ENCODE measurements at places on chromosomes 1 and 21. TPM values are rescaled to one million over a fixed set of nuclear protein-coding genes. Genes with fewer than 3 reads are reported as not detected.
A peak's percentile ranks its signal among the peaks of the same experiment; 100 is the strongest.

- H3K27ac ChIP-seq, result no peak overlapping the region
- H3K27me3 ChIP-seq, result peaks cover 17% of the 10 kb centered on the region
- DNase-seq, result no peak
- no peaks in the 10 kb centered on the region for H3K36me3 ChIP-seq
- H3K4me3 ChIP-seq, result no peak overlapping the region
- peaks cover 13% of the 10 kb centered on the region for H3K4me1 ChIP-seq
These were observed 3.2 kb downstream of the GREM2 start for GRCh38 chr1:240608707-240609106.

Gene BACE2
- 48.5 TPM for total RNA-seq

DNA sequence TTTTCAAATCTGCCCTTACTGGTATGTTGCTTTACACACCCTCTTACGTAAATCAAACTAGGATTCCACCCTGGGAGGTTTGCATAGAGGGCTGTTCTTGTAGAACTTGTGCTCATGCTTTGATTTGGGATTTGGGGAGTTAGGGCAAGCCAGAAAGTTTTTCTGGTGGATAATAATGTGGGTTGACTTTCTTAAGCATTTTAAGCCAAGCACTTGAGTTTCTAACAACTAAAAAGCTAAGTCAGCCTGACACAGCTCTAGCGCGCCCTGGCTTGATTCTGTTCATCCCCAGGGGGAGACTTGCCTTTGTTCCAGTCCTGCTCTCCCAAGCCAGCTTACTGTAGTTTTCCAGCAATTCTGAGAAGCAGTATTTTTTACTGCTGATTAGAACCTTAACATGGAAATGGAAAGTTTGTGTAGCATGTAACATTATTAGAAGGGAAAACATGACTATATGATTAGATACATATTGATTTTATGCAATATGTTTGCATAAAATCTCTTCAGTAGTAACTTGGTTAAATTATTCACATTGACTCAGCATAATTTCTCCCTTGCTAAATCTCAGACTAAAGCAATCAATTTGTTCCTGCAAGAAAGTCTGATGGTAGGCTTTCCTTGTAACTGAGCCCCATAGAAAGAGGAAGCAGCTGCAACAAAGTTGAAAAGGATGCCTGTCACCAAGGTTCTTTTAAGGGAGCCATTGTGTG, 11.0 kb upstream of the PGD start:
- H3K4me1 ChIP-seq, result peaks cover 8% of the 10 kb centered on the region
- H3K4me3 ChIP-seq, result no peak overlapping the region
- H3K27ac ChIP-seq, result peak overlapping the region; percentile 11
- no peaks in the 10 kb centered on the region for H3K27me3 ChIP-seq

DNA sequence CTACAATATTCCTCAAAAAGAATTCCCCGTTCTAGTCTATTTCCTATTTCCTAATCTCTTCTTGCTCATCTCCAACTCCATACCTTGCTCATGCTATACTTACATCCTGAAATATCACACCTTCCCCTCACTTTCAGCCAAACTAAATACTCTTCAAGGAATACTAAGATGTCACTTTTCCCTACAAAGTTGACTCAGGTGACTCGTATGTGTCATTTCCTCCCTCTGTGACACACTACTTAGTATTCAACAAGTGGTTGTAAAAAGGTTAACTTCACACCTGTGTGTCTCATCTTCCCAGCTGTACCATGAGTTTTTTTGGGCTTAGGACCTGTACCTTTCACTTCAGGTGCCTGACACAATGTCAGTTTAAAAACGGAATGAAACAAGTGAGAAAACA, 81.9 kb upstream of the LBR start:
- H3K27me3 ChIP-seq, result no peaks in the 10 kb centered on the region
- DNase-seq, result no peak
- H3K27ac ChIP-seq, result no peak overlapping the region
- no peak overlapping the region for H3K4me3 ChIP-seq
- no peaks in the 10 kb centered on the region for H3K4me1 ChIP-seq
- peaks cover 21% of the 10 kb centered on the region for H3K36me3 ChIP-seq

Gene RAB7B
- 3.1 TPM for total RNA-seq

GRCh38 chr1:23524716-23525401, 6.2 kb downstream of the E2F2 start:
- H3K36me3 ChIP-seq, result no peaks in the 10 kb centered on the region
- peak overlapping the region; percentile 83 for H3K27ac ChIP-seq
- H3K27me3 ChIP-seq, result no peaks in the 10 kb centered on the region
- peaks cover 59% of the 10 kb centered on the region for H3K4me1 ChIP-seq

DNA sequence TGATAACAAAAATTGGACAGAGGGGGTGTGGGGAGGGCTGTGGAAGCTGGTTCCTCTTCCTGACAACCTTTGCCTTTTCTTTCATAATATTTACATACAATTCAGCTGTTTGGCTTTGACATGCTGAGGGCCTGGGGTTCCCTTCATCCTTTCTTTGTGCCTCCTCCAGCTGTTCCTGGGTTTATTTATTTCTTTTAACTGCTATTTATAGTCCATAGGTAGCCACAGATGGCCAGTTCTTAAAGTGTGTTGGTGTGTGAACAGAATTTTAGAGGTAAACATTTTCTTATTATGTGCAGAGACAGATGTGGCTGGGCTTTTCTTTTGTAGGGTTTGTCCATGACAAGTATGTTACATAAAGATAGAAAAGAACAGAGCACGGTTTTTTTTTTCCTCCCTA, 34.1 kb upstream of the CNIH3 start:
- no peak for DNase-seq
- no peak overlapping the region for H3K27ac ChIP-seq
- H3K27me3 ChIP-seq, result no peaks in the 10 kb centered on the region
- no peak overlapping the region for H3K4me3 ChIP-seq

Gene KIF21B
- 32.2 TPM for total RNA-seq

DNA sequence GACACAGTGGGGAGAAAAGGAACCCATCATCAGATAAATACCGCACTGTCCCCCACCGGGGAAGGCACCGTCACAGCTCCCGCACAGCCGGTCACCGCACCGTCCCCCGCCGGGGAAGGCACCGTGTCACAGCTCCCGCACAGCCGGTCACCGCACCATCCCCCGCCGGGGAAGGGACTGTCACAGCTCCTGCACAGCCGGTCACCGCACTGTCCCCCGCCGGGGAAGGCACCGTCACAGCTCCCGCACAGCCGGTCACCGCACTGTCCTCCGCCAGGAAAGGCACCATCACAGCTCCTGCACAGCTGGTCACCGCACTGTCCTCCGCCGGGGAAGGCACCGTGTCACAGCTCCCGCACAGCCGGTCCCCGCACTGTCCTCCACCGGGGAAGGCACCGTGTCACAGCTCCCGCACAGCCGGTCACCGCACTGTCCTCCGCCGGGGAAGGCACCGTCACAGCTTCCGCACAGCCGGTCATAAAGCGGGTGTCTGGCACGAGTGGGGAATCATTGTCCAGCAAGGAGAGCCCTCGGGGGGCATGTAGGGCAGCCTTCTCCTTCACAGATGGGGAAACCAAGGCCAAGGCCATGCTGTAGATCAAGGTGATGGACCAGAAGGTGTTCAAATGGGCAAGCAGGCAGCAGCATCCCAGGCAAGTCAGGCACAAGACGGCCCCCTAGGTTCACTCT, 280.1 kb downstream of the NPHP4 start:
- DNase-seq, result no peak
- no peaks in the 10 kb centered on the region for H3K4me1 ChIP-seq
- no peaks in the 10 kb centered on the region for H3K36me3 ChIP-seq
- H3K4me3 ChIP-seq, result no peak overlapping the region

DNA sequence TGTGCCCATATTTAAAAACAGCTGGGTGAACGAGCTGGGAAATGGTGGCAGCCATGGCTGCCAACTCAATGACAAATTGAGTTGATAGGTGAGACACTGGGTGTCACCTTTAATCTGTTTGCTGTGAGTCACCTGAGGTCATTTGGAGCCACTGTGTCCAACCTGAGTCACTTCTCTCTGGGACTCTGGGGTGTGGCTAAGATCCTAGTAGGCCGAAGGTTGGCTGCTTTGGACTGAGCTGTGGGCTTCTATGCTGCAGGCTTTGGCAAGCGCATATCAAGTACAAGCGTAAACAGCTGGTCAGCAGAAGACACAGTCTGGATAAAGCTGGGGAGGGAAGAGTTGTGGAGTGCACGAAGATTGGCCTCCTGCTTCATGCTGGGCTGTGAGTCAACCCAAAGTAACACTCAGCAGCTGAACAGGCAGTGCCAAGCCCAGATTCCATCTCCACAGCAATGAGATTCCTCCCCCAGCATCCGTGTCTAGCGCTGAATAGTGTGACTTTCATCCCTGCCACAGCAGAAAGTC, 24.0 kb downstream of the TEX35 start:
- peak; percentile 42 for DNase-seq
- H3K4me3 ChIP-seq, result no peak overlapping the region
- H3K27ac ChIP-seq, result no peak overlapping the region
- no peaks in the 10 kb centered on the region for H3K27me3 ChIP-seq

DNA sequence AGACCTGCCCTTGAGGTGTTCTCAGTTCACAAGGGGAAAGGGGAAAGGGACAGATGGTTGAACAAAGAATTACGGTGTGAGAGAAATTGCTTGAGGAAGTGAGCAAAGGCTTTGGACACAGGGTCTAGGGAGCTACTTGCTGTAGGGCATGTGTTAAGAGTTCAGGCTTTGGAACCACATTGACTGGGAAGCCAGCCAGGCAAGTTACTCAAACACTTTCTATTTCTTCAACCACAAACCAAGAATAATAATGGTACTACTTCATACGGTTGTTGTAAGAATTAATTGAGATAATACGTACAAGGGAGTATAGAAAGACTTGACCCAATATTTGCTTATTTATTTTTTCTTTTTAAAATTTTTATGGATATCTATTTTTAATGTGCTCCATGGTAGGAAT, 26.6 kb downstream of the AK4 start:
- no peak overlapping the region for H3K27ac ChIP-seq
- H3K4me3 ChIP-seq, result no peak overlapping the region
- H3K36me3 ChIP-seq, result no peaks in the 10 kb centered on the region
- H3K4me1 ChIP-seq, result no peaks in the 10 kb centered on the region

DNA sequence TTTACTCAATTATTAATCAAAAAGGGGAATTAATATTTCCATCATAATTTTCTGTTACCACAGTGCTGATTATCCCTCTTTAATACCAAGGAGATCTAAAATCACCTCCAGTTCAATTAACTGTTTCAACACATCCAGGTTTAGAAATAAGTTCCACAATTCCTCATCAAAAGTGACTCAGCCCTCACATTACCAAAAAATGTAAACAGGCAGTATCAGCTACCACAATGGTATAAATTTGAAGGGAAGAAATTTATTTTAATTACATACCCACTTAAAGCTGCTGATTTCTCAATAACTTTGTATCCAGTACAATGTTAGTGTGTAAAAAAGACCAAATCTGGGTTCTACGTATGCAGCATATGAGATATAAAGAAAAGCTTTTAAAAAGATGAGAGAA, 51.9 kb downstream of the EIF4G3 start:
- no peak overlapping the region for H3K4me3 ChIP-seq
- H3K36me3 ChIP-seq, result peaks cover 51% of the 10 kb centered on the region
- H3K27me3 ChIP-seq, result no peaks in the 10 kb centered on the region

DNA sequence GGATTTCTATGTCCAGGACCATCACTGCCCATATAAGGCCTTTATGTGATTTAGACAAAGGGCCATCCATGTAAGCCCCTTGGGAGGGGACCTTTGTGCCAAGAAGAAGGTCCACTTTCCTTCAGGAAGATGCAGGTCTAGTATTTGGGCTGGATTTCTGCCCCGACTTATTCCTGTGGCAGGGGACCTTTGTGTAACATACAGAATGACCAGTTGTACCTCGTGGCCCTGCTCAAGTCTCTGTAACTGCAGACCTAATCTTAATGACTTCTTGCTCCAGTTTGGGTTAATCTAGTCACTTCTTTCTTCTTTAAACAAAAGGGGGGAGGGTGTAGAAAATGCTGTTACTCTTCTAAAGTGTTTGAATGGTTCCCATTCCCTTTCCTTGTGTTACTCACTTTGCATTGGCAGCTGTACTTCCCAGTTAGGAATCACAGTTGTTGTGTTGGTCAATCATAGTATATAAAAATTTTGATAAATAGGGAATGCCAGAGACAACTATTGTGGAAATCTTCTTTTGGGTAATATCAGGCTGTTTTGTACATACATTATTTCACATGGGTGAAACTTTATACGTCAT, 54.2 kb downstream of the MIGA1 start:
- peak overlapping the region; percentile 56 for H3K27ac ChIP-seq
- no peak for DNase-seq
- no peaks in the 10 kb centered on the region for H3K4me1 ChIP-seq
- H3K36me3 ChIP-seq, result no peaks in the 10 kb centered on the region
- H3K27me3 ChIP-seq, result no peaks in the 10 kb centered on the region
- no peak overlapping the region for H3K4me3 ChIP-seq

Gene LENEP
- total RNA-seq, result not detected

DNA sequence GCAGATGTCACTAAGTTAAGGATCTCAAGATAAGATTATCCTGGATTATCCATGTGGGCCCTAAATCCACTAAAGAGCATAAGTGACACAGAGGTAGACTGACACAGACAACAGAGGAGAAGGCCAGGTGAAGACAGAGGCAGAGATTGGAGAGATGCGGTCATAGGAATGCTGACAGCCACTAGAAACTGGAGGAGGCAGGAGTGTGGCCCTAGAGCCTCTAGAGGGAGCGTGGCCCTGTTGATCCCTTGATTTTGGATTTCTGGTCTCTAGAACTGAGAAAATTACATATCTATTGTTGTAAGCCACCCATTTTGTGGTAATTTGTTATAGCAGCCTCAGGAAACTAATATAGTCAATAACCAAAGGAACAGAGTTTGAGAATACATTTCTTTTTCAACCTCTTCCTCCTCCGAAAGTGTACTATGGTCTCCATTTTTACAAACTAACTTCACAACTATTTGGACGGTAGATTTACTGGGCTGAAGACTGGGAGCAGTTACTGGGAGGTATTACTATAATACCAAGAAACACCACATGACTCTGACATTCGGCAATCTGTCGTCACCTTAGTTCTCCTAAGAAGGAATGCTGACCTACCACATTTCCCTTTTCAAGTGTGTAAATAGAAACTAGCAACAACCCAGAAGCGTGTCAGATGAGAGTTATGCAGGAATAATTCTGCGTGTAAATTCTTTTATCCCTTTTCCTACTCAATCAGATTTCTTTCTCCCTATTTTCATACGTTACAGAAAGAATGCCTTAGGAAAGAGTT, 116.0 kb upstream of the ZNHIT6 start:
- DNase-seq, result no peak
- no peaks in the 10 kb centered on the region for H3K36me3 ChIP-seq
- no peaks in the 10 kb centered on the region for H3K27me3 ChIP-seq
- no peak overlapping the region for H3K27ac ChIP-seq
- H3K4me3 ChIP-seq, result no peak overlapping the region

GRCh38 chr21:35102488-35103371, 53.6 kb upstream of the RUNX1 start:
- H3K27ac ChIP-seq, result no peak overlapping the region
- H3K4me3 ChIP-seq, result no peak overlapping the region
- peaks cover 15% of the 10 kb centered on the region for H3K4me1 ChIP-seq
- no peaks in the 10 kb centered on the region for H3K27me3 ChIP-seq
- DNase-seq, result peak; percentile 79
- no peaks in the 10 kb centered on the region for H3K36me3 ChIP-seq

Gene LIPI
- not detected for total RNA-seq

DNA sequence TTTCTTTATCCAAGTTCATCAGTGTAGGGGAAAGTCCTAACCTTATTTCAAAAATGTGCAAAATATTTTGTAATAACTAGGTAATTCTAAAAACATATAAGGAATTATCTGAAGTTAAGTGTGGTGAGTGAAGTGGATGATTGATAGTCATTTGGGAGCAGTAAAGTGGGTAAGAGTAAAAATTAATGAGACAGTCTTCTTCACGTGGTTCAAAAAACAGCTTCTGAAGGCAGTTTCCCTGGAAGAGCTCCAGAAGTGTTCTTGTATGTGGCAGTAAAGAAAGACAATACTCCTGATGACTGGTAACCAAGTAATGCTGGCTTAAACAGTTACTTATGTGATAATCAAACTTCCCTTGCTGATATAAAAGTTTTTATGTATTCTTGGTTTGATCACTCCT, 50.3 kb downstream of the LEPR start:
- no peaks in the 10 kb centered on the region for H3K36me3 ChIP-seq
- no peak overlapping the region for H3K4me3 ChIP-seq
- H3K27ac ChIP-seq, result no peak overlapping the region
- H3K27me3 ChIP-seq, result no peaks in the 10 kb centered on the region
- no peaks in the 10 kb centered on the region for H3K4me1 ChIP-seq
